ENCODE measurements at places on chromosomes 5 and 9.

GRCh38 chr9:121652838-121653231 lies 1.4 kb downstream of the DAB2IP start:
- no peak for DNase-seq

- no peak for DNase-seq
Observed at GRCh38 chr9:112119225-112120029, 55.7 kb downstream of the SUSD1 start.

DNA sequence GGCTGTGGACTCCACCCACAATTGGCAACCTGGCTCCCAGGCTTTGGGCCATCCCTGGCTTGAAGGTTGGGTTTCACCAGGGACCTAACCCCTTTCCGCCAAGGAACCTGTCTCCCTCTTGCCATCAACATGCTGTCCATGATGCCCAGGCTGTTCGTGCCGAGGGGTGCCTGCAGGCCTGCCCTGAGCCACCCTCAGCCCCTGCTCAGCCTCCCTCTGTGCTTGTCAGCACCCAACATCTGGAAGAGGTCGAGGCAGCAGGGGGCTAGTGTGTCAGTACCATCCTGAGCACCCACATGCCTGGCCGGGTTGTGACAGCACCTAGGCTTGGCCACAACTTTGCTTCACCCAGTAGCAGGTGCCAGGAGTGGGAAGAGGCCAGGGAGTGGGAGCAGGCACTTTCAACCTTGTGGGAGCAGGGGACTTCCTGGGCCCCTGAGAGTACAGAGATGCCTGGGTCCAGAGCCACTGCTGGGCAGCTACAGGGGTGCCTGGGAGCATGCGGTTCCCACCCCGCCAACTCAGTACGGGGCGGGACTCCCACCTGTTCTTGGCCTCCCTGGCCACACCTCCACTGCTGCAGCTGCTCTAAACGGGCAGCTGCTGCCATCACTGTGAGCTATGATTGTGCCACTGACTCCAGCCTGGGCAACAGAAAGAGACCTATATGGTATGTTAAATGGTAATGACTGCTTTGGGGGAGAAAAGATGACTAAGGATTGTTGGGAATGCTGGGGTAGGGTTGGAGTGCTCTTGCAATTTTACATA lies 6.3 kb downstream of the PDCD1LG2 start:
- no peak for DNase-seq

- no peak for DNase-seq
Observed at GRCh38 chr9:70013598-70014196, 30.0 kb upstream of the MAMDC2 start.
